ENCODE measurements at places on chromosomes 3 and 15.

DNA sequence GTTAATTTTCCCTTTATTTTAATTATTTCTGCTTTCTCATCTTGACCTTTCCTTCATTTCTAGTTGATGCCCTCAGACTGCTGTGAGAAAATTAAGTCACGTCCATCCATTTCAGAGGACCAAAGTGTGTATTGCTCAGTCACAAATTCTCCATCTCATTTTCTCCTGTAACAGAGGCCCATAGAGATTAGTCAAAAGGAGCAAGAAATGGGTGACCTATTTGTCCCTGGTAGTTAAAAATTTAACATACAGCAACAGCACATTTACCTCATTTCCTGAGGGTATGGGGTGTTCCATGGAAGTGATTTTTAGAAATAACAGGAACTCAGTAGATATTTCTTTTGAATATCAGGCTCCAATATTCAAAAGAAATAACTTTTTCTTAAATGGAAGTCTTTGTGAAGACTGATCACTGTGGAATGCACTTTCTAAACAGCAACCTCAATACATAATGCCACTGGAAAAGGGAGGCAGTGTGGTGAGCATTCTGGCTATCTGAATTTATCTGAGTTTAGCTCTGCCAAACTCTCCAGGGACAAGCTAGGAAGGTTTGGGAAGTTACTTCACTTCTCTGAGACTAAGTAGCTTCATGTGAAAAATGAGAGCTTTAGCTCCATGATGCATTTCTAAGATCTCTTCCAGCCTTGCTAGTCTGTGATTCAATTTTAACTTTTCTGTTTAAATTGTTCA is 808.2 kb downstream of the SQOR start:
- no peak for DNase-seq

DNA sequence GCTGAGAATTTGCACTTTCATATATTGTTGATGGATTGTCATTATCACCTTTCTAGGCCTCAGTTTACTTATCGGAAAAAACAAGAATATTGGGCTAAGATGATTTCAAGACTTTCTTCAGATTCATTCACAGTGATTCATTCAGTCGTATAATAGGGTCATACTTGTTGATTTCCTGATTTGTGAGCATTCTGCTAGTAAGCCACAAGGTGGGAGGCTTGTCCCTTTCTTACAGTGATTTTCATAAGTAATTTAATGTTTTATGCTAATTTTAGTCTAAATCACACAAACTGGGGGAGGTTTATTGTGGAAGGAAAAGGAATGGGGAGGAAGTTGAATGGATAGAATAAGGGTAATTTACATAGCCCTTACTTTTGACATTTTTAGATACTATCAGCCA is 126.8 kb upstream of the GOLGA6L4 start:
- DNase-seq, result peak; percentile 12

DNA sequence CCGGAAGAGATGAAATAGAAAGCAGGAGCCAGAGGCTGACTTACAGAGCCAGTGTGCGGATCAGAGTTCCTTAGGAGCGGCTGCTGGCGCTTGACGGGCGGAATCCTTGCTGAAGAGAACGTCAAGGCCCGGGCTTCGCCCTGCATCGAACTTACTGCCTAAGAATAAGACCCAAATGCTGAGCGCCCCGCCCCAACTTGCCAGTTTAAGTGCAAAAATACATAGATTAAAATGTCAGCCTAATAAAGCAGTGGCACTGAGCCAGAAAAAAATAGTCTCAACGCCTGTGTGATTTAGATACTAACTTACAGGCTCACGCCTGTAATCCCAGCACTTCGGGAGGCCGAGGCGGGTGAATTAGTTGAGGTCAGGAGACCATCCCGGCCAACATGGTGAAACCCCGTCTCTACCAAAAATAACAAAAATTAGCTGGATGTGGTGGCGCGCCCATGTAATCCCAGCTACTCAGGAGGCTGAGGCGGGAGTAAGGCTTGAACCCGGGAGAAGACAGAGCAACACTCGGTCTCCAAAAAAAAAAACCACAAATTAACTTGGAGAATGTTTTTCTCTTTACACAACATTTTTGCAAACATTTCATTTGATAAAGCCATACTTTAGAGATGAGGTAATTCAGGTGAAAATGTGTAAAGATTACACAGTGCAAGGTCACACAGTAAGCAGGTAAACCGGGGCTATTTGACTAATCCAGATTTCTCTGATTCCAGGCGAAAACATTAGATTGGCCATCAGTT is 1.2 kb upstream of the UBP1 start:
- DNase-seq, result peak; percentile 51

DNA sequence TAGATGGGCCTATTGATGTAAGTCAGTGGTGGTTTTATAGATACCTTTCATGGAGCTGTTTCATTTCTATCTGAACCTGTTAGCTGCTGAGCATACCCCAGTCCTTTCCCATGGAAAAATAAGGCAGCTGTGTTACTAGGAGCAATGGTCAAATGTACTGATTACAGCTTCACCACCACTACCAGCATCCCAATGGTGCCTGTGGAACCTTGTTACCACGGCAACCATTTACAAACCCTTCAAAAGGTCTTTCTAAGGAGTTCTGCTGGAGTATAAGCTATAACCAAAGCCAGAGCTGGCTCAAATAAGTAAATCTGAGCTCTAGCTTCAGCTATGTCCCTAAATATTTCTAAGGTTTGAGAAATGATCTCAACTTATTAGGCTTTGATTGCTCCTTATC is 133.4 kb upstream of the ACP3 start:
- DNase-seq, result no peak

DNA sequence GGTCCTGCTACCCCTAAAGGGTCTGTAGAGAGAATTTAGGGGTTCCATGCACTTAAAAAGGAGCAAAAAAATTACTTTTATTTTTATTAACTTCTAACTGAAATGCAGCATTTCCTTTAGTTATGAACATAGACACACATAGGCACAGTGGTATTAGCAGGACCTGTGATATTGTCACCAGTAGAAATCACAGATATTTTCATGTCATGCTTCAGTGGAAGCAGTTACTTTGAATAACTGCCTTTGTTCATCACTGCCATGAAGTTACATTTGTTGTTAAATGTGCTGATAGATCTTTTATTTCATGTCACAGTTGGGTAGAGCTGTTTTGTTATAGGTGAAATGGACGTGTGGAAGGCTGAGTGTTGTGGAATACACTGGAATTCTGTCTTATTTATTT is 37.4 kb downstream of the TRAK1 start:
- DNase-seq, result no peak

GRCh38 chr3:172617013-172617706 is 93.7 kb downstream of the NCEH1 start:
- DNase-seq, result no peak

DNA sequence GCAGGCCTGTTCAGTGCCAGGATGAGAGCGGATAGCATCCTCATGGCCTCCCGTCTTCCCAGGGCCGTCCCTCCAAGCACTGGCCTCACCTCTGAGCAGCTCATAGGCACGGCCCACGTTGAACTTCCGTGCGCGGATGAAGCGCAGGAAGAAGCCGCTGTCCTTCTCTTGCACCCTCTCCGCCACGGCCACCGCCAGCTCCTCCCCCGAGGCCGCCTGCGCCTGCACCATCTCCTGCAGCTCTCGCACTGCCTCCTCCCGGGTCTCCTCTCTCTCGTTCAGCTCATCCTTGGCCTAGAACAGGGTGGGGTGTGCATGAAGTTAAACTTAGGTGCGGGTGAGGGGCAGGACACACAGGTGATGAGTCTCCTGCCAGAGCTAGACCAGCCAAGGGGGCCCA is 4.3 kb downstream of the RLBP1 start:
- no peak for DNase-seq

- DNase-seq, result no peak
These were observed 777.6 kb downstream of the PLOD2 start for GRCh38 chr3:145383416-145383815.

GRCh38 chr3:183249006-183249718 is 3.9 kb upstream of the B3GNT5 start:
- no peak for DNase-seq

DNA sequence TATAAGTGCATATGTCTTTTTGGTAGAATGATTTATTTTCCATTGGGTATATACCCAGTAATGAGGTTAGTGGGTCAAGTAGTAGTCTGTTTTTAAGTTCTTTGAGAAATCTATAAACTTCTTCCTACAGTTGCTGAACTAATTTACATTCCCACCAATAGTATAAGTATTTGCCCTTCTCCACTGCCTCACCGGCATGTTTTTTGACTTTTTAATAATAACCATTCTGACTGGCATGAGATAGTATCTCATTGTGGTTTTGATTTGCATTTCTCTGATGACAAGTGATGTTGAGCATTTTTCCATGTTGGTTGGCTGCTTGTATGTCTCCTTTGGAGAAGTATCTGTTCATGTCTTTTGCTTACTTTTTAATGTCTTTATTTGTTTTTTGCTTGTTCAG is 94.1 kb upstream of the TP63 start:
- no peak for DNase-seq

GRCh38 chr3:21140785-21141184 is 610.2 kb downstream of the ZNF385D start:
- DNase-seq, result no peak

- DNase-seq, result no peak
These were observed 61.5 kb downstream of the C3orf38 start for GRCh38 chr3:88211096-88211890.

GRCh38 chr3:190697901-190698300 is 164.6 kb downstream of the GMNC start:
- DNase-seq, result no peak

DNA sequence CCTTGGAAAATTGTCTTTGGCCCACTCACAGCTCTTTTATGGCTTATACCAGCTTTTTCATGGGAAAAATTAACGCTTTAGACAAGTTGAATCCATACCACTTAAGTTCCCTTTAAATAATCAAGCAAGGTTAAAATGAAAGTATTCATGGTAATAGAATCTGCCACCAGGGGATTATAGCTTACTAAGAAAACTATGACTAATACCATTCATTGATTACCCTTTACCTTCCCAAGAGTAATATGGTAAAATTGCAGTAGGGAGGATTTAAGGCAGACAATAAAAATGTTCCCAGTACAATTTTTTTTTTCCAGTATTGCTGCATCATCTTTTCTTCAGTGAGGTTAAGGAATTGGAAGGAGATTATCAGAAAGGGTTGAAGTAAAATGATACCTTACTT is 641.1 kb upstream of the NAALADL2 start:
- no peak for DNase-seq

GRCh38 chr3:25114532-25114931 is 313.5 kb upstream of the RARB start:
- DNase-seq, result no peak

DNA sequence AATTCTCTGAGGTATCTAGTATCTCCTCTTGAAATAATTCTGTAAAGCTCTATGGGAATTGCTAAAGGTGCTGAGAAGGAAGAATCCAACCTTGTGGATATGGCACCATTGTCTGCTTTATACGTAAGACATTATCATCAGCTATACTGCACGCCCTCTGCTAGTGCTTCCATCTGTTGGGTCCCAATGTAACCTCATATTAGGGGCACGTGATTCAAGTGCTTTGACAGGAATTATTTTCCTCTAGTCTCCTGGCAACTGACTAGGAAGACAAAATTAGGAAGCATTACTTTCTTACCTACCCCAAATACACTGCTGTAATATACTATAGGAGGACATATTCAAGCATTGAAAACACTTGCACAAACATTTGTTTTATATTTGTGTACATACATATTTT is 24.0 kb downstream of the COPS2 start:
- no peak for DNase-seq

DNA sequence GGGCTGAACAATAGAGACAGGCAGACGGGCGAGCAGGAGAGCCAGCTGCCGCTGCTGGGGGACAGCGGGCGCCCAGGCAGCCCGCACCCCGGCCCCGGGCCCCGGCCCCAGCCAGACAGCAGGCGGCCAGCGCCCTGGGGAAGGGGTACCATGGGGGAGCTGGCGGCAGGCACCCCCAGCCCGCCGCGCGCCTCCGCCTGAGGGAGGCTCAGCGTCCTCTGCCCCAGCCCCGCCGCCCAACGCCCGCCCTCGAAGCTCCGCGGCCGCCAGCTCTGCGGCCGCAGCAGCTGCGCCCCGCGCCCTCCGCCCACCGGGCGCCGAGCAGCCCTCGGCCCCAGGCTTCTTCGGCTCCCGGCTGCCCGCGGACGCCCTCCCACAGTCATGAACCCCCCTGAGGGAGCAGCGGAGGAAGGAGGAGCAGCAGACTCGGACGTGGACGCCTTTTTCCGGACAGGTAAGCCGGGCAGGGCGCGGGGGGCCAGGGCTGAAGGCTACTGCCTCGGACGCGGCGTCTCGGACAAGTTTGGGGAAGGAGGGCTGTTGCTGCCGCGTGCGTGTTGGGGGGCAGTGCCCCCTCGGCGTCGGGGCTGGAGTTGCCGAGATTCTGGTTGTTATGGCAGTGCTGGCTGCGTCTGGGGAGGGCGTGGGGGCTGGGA is 41.6 kb upstream of the ROPN1 start:
- DNase-seq, result peak; percentile 24

GRCh38 chr3:190097025-190097424 is 23.7 kb downstream of the P3H2 start:
- DNase-seq, result no peak

DNA sequence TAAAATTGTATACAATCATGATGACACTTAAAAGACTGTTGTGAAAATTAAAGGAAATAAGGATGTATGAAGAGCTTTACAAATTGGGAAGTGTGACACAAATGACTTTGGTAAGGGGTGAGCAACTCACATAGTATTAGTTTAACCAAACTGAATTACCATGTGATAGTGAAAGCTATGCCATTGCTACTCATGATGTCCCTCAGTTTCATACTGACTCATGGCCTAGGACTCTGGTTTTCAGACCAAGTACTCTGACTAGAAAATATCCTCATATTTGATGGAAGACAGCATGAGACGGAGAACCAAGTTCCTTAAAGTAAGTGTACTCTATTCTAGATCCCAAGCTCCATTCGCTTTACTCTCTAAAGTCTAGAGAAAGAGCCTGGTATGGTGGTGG is 203.2 kb upstream of the ICE2 start:
- DNase-seq, result no peak

- DNase-seq, result no peak
These were observed 34.0 kb downstream of the WWTR1 start for GRCh38 chr3:149623824-149624223.

- no peak for DNase-seq
These were observed 48.0 kb downstream of the TPRA1 start for GRCh38 chr3:127542441-127542952.
